ENCODE measurements at places on chromosomes 3 and 15.

DNA sequence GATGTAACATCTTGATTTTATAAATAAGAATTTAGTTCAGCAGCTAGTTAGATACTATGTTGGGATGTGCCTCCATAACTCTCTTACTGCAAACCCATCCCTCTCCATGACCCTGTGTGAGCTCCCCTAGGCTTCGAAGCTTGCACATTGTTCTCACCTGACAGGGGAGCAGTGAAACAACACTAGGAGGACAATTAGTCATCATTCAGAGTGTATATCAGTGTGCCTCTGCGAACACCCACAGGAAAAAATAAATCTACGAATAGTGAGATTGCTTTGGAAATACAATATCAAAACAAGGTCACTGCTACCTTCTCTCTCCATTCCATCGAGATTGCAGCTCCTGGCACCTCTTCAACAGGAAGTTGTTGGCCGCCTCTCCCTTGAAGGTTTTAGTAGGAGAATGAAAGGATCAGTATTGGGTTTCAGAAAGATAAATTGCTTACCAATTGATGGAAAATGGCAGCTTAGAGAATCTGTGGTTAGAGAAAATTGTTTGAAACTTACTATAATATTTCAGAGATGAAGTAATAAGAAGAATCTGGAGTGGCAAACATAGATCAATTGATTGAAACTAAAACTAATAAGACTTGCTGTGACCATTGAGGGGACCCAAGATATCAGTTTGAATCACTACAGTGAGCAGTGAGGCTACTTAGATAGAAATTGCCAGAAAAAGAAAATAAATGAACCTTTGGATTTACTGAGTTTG is 103.2 kb downstream of the CHL1 start:
- DNase-seq = no peak

GRCh38 chr3:186536883-186537844 is 7.0 kb downstream of the CRYGS start:
- DNase-seq = no peak

- no peak for DNase-seq
Measured at GRCh38 chr3:111972891-111973290, 5.9 kb upstream of the ABHD10 start.

GRCh38 chr3:86695752-86696151 is 295.2 kb downstream of the VGLL3 start:
- no peak for DNase-seq

- DNase-seq = no peak
Measured at GRCh38 chr3:60912142-60912541, 339.1 kb downstream of the FHIT start.

DNA sequence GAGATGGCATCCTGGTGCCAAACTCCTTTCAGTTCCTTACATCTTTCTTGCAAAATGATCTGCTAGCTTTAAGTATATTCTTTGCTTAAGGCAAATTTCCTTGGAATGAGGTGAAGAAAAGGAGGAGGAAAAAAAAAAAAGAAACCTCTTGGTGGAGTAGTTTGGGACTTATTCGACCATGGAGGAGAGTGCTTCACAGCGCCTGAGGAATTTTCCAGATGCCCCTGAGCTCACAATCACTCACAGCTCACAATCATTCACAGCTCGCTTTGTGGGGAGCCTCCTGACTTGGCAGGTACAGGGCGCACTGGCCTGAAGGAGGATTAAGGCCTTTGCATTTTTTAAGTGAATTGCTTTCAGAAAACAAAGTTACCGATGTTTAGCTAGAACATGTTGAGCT is 53.9 kb downstream of the BOC start:
- DNase-seq = no peak

GRCh38 chr15:54017959-54018358 is 39.7 kb downstream of the UNC13C start:
- DNase-seq = no peak

GRCh38 chr15:69735121-69735520 is 282.5 kb downstream of the RPLP1 start:
- no peak for DNase-seq

DNA sequence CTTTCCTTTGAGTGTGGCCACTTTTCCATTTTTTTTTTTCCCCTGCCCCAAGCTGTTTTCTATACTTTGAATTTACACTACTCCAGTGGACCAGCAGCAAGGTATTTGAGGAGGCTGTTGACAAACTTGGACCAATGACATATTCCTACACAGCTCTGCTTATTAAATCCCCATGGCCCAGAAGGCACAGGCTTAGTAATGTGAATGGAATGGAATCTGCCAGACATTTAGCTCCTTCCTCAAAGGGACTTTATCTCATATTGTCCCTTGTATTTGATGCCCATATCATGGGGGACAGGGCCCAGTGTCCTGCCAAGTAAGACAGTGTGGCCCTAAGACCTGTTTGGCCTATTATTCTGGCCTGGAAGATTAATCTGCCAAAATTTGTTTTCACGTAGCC is 107.5 kb downstream of the CHCHD6 start:
- DNase-seq = no peak

- no peak for DNase-seq
Measured at GRCh38 chr15:41024131-41024530, 70.9 kb downstream of the CHAC1 start.

DNA sequence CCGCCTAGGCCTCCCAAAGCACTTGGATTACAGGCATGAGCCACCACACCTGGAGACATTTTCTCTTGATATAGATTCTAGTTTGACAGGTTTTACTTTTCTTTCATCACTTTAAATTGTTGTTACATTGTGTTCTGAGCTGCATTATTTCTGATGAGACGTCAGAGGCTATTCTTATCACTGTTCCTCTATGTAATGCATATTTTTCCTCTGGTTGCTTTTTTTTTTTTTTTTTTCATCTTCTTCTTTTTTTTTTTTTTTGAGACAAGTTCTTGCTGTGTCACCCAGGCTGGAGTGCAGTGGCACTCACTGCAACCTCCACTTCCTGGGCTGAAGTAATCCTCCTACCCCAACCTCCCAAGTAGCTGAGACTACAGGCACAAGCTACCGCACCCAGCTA is 41.2 kb downstream of the TRA2B start:
- no peak for DNase-seq

DNA sequence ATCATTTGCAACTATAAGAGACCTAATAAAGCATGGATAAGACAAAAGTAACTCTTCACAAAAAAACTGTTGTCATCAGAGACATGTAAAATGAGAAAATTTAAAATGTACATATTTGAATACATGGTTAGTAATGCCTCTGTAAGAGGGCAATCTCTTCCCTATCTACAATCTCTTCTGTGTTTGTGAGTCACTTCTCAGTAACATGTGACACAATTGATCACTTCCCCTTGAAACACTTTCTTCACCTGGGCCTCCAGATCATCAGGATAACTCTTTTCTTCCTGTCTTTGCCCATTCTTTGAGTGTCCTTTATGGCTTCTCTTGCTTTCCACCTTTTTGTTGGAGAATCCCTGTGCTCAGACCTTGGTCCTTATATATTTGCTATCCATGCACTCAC is 50.4 kb downstream of the TFDP2 start:
- no peak for DNase-seq

DNA sequence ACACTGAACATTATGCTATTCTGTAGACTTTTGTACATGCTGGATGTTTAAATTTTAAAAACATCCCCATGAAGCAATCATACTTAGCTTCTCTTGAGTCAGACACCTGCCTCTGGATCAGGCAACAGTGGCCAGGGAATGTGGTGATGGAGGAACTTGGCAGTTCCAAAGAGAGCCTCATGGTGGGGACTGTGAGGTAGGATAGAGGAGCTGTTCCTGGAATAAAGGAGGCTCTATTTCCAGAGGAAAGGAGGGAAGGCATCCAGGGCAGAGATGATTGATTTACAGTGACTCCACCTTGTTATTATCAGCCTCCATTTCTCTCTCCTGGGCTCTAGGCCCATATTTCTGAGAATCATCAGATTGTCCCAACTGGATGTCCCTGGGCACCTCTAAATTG is 35.0 kb upstream of the ABHD17C start:
- DNase-seq = no peak

All from SHP77 treated with DMSO at 0.1 percent for 48 hours (cell line).